ENCODE measurements at places on chromosomes 1 and 21.

- no peak for DNase-seq
Observed at GRCh38 chr1:91507328-91507727, 6.7 kb downstream of the CDC7 start.

DNA sequence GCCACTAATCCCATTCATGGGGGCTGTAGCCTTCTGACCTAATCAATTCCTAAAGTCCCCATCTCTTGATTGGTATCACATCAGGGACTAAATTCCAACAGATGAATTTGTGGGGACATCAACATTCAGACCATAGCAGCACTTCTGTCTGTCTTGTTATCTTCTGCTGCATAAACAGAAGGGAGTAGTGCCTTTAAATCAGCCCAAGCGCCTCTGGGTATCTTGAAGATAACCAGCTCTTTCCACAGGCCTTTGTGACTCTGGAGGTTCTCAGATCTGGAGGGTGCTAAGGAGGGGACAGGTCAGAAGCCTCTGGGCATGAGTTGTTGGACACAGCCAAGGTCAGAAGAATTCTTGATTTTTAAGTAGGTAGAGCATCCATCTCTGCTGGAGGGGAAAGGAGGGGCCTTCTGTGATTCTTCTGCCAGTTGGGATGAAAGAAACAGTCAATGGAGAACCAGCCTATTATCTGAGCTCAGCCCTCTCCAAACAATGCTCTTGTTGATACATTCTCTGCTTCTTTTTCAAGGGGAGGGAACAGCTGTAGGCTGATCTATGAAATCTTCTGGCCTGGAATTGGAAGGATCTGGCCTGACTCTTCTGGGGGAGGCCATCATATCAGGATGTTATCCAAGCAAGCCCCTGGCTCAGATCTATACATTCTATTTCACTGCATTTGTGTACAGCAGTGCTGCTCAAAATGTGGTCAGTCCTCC, 31.3 kb upstream of the LRIG2 start:
- no peak for DNase-seq

DNA sequence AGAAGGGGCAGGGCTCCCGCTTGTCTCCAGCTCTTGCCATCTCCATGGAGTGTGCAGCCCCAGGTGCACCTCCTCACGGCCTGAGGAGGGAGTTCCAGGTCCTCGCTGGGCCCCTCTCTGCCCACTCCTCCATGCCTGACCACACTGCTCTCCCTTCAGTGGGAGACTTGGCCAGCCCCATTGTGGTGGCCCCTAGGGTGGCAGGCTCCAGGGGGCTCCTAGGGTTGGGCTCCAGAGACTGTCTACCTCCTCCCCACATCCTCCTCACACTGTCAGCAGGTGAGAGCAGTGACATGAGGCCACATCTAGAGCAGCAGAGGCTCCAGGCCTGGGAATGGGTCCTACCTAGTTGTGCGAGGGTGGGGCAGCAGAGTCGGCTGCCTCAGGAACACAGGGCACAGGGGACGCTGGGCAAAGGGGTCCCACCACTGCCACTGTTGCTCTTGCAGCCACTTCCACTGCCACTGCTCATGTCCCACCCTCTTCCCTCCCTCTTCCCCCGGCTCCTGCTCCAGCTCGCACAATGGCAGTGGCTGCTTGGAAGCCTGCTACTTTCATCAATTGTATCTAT, 514.8 kb downstream of the MRPL39 start:
- no peak for DNase-seq

DNA sequence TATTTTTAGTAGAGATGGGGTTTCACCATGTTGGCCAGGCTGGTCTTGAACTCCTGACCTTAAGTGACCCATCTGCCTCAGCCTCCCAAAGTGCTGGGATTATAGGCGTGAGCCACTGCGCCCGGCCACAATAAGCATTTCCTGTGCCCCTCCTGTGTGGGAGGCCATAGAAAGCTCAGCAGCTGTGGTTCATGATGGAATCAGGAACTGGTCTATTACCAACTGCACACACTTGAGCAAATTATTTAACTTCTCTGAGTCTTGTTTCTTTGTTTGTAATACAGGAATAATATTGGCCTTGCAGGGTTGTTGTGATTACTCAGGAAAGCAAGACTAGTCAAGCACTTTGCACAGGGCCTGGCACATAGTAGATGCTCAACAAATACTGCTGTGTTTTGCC, 15.0 kb downstream of the RHBG start:
- DNase-seq = no peak

DNA sequence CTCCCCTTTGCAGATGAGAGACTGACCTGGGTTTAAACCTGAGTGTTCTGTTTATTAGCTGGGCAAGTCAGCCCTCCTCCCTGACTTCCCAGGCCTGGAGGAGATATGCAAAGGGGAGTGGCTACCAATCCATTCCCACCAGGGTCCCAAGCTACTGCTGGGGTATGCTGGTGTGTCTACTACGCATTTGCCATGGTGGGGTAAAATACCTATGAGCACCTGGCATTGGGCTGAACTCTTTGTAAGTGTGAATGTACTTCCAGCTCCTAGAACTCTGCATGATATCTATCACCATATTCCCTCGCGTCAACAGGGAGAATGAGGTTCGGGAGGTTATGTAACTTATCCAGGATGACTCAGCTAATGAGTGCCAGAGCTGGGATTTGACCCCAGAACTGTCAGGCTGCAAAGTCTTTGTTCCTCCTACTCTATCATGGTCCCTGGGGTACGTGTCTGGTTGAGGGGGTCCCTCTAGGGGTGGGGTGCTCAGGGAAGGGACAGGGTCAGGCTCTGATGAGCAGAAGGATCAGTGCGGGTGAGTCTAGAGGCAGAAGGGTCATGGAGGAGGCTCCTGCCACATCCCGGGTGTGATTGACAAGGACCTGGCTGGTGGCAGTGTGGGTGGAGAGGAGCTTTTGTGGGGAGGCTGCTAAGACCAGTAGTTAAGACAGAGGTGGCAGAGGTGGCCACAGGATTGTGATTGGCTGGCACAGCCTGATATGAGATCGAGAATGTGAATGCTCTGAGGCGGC, 16.7 kb downstream of the AMPD2 start:
- DNase-seq = no peak

GRCh38 chr1:192976576-192976975, 82.6 kb downstream of the UCHL5 start:
- DNase-seq = no peak

DNA sequence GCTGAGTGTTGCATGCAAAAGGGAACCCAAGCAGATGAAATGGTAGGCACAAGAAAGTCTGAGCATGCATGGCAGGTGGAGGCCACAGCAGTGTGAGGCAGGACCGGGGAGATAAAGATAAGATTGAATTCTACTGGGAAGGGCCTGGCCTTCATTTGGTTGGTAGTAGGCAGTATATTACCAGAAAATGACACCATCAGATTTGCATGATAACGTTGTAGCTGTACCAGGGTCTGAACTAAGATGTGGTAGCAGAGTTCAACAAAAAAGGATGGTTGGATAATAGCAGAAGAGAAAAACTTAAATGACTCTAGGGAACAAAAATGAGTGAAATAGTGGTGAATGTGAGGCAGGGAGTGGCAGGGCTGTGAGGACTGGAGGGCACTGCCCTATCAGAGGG, 75.6 kb upstream of the DNAJC6 start:
- no peak for DNase-seq

All from stimulated activated CD4-positive, alpha-beta T cell treated with anti-CD3 and anti-CD28 coated beads, TNF-alpha, amount 100 ng/mL, for 1 hour (primary cell).